ENCODE measurements at places on chromosomes 4 and X.

DNA sequence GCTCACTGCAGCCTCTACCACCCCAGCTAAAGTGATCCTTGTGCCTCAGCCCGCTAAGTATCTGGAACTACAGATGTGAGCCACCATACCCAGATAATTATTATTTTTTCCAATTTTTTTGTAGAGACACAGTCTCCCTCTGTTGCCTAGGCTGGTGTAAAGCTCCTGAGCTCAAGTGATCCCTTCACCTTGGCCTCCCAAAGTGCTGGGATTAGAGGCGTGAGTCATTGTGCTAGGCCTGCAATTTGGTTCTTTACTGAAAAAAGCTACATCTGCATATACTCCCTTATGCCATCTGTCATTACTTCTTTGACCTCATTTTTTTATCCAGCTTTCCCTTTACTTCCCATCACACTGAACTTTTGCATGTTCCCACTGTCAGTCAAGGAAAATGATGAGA lies 2012.4 kb upstream of the IGFBP7 start:
- DNase-seq = no peak

DNA sequence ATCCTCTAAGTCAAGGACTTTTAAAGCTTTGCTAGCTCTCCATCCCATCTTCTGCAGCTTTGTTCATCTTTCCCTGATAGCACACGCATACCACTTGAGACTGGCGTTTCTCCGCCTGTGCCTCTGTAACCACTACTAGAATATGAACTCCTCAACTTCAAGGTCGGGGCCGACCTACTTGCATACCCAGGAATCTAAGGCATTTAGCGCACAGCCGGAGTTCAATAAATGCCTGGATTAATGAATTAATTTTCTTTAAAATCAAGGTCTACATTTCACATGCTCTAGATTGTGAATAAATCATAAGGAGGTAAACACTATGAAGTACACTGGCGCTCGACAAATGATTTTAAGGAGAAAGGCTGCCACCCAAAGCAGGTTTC lies 89.3 kb downstream of the HNRNPD start:
- no peak for DNase-seq

- DNase-seq = no peak
Measured at GRCh38 chr4:67531379-67531962, 13.8 kb downstream of the CENPC start.

GRCh38 chr4:95085124-95085833 lies 327.5 kb downstream of the BMPR1B start:
- no peak for DNase-seq

GRCh38 chr4:145936142-145936996 lies 2.3 kb downstream of the ZNF827 start:
- DNase-seq = peak; percentile 46

DNA sequence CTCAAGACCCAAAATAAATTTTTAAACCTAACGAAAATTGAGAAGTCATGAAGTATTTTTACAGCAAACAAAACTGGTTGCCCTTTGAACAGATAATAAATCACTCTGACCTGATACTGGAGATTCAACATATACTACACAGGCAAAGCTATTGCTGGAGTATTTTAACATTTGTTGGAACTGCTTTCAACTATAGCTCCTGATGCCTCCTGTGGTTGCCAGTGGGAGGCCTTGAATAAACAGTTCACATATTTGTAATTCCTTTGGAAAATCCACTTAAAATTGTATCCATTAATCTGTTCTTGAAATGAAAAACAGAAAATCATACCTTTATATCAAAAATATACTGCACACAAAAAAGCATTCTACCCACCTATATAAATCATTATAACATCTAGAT lies 605.1 kb downstream of the KCTD8 start:
- no peak for DNase-seq

GRCh38 chrX:118182681-118183080 lies 66.1 kb upstream of the KLHL13 start:
- no peak for DNase-seq

DNA sequence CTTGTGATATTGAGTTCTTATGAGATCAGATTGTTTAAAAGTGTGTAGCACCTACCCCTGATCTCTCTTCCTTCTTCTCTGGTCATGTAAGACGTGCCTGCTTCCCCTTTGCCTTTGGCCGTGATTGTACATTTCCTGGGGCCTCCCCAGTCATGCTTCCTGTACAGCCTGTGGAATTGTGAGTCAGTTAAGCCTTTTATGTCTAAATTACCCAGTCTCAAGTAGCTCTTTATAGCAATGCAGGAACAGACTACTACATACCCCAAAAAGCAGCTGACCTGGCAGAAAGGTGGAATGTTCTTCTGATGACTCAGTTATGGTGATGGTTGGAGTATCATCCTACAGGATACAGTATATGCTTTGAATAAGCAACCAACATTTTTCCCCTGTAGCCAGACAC lies 11.4 kb upstream of the MCUB start:
- no peak for DNase-seq

DNA sequence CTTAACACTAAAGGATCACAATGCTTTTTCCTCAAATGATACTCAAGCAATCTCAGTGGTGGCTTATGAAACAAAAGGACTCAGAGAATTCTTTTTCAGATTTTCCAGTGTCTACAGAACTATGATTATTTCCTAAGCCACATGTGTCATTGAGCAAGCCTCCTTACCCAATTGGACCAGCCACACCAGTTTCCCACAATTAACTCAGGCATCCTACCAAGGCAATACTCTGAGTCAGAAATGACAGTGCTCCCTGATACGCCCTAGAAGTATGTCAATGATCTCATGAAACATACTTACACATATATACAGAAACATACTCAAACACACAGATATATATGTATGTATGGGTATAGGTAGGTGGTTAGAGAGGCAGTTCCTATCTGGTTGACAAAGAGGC lies 4.8 kb downstream of the ADAMTS3 start:
- no peak for DNase-seq

GRCh38 chr4:74016068-74016467 lies 17.6 kb upstream of the CXCL5 start:
- DNase-seq = no peak

All from T-helper 1 cell (primary cell).